Muscle of leg (tissue), 16 donors: ENCODE measurements at places on chromosomes 12 and 14.

- DNase-seq = peak; percentile 65
Observed at GRCh38 chr12:110501399-110501751, 536 bp downstream of the VPS29 start.

- no peak for DNase-seq
Observed at GRCh38 chr14:96038558-96038919, 623 bp upstream of the C14orf132 start.

GRCh38 chr12:111868676-111869588 is 26.9 kb downstream of the MAPKAPK5 start:
- DNase-seq = no peak

DNA sequence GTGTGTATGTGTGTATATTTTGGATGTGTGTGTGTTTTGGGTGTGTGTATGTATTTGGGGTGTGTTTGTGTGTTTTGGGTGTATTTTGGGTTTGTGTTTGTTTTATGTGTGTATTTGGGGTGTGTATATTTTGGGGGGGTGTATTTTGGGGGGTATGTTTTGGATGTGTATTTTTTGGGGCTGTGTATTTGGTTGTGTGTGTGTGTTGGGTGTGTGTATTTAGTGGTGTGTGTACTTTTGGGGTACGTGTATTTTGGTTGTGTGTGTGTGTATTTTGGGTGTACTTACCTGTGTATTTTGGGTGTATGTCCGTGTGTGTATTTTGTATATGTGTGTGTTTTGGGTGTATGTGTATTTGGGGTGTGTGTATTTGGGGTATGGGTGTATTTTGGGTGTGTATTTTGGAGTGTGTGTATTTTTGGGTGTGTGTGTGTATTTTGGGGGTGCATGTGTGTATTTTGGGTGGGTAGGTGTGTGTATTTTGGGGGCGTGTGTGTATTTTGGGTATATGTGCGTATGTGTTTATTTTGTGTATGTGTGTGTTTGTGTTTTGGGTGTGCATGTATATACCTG is 16.7 kb upstream of the TCTN2 start:
- DNase-seq = no peak

GRCh38 chr14:64510825-64511671 is 6.5 kb downstream of the ZBTB1 start:
- DNase-seq = peak; percentile 78

DNA sequence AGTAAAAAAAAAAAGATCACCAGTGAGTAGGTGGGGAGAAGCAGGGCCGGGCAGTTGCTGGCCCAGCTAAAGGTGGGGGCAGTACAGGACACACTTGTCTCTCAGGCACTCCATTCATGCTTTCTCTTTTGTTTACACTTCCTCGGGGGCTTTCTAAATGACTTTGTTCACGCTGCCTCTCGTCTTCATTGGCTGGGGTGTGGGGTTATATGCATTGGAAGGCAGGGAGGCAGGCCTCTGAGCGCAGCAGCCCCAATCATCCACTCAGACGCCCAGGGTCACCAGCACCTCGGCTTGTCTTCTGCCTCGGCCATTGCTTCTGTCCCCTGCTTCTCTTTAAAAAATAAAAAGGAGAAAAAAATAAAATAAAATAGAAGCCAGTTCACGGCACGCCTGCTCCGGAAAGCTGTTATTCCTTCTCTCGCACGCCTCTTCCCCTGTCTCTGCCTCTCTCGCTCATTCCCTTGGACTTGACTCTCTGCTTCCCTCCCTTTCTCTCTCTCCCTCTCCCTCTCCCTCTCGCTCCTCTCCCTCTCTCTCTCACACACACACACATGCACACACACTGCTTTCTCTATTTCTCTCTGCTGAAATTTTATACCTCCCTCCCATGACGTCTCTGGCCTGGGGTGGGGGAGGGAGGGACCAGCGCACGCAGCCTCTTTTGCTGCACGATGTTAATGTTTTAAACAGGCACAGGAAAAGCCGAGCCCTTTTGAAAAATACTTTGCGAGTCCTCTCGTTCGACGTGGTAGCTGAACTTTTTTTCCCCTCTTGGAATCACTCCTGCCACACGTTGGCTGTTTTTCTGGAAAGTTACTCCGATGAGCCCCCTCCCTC is at the start of gene TGFB3:
Gene TGFB3, minus strand, starts transcription at position 570 of the 840 bp plus-strand sequence. CDS start 1,102 bp downstream, outside the sequence.
- peak; percentile 99 for DNase-seq

GRCh38 chr14:83255015-83255726 is 1721.5 kb upstream of the SEL1L start:
- no peak for DNase-seq
